ENCODE measurements at places on chromosomes 2 and 18. TPM values are rescaled to one million over a fixed set of nuclear protein-coding genes. Genes with fewer than 3 reads are reported as not detected.

Gene CFAP221
- total RNA-seq, result 10.9 TPM

Gene C2orf15
- total RNA-seq, result 1.2 TPM

Gene POTEJ
- total RNA-seq, result 0.06 TPM

Gene WDCP
- 2.2 TPM for total RNA-seq

Gene KIF5C
- 5.7 TPM for total RNA-seq

Gene TMEM200C
- total RNA-seq, result not detected

Gene SEPTIN10
- total RNA-seq, result 18.3 TPM

Gene CEP192
- total RNA-seq, result 13.2 TPM

DNA sequence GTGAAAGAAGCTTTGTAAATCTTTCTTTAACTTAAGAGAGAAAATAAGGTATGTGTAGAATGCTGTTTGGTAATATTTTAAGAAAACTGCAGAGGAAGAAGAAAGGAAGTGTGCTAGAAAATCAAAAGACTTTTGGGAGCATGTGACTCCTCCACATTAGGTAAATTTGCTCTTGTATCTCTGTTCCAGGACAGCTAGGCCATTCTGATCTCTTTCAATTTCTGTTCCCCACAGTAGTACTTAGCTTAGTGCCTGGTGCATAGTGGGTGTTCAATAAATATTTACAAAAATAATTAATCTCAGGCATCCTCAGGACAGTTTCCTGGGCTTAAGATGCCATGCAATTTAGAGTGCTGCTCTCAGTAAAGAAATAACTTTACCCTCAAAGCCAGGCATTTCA lies 105.0 kb downstream of the GPD2 start:
- no peak for DNase-seq

DNA sequence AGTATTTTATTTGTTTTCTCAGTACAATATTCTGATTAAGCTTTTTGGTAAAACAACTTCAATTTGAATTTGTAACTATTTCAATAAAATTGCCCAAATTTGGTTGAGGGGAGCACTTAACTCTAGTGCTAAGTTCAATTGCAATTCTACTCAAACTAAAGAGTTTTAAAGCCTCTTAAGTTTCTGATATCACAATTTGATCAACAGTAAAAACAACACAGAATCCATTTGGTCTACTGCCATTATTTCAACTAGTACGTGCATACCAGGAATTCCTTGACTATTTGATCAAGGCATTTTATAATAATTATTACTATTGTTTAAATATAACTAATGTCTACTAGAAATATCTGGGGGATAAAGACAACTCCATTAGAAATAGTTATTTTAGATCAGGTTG lies 150.9 kb downstream of the ROCK1 start:
- DNase-seq, result no peak

- DNase-seq, result no peak
These were observed 250.2 kb upstream of the REG3G start for GRCh38 chr2:78775291-78775690.

DNA sequence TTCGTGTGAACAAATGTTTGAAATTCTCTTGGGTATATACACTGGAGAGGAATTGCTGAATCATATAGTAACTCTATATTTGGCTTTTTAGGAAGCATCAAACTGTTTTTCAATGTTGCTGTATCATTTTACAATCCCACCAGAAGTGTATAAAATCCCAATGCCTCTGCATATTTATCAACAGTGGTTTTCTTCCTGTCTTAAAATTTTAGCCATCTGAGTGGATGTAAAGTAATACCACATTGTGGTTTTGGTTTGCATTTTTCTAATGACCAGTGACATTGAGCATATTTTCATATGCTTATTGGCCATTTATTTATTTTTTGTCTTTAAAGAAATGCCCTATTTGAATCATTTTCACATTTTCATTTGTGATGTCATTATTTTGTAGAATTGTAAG lies 22.8 kb upstream of the LRP1B start:
- no peak for DNase-seq

- no peak for DNase-seq
These were observed 160.0 kb downstream of the EIPR1 start for GRCh38 chr2:3217646-3218045.

GRCh38 chr2:46116553-46116991 lies 180.6 kb upstream of the EPAS1 start:
- DNase-seq, result no peak

GRCh38 chr2:142716463-142717242 lies 160.8 kb upstream of the KYNU start:
- DNase-seq, result no peak

- no peak for DNase-seq
These were observed 8.0 kb upstream of the ZDBF2 start for GRCh38 chr2:206266130-206267125.

DNA sequence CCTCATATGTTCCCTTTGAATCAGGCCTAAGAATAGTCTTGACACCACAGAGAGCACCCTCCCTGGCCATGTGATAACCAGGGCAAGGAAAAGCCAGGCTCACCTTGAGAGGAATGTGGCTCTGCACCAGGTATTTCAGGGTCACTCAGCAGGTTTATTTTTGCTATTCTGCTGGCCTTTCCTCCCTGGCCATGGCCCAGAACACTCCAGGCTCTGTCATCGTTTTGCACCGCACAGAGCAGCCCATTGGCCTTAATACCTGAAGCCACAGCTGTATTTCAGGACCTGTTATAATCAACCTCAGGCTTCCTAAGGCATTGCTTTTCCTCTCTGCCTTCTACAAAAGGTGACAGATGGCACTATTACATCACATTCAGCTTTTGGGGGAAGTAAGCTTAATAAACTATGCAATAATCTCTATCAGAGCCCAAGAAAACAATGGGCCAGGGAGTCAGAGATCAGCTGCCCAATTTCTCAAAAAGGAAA lies 668.3 kb downstream of the IRS1 start:
- DNase-seq, result no peak

GRCh38 chr18:80233201-80233835 lies 14.0 kb downstream of the PARD6G start:
- no peak for DNase-seq

DNA sequence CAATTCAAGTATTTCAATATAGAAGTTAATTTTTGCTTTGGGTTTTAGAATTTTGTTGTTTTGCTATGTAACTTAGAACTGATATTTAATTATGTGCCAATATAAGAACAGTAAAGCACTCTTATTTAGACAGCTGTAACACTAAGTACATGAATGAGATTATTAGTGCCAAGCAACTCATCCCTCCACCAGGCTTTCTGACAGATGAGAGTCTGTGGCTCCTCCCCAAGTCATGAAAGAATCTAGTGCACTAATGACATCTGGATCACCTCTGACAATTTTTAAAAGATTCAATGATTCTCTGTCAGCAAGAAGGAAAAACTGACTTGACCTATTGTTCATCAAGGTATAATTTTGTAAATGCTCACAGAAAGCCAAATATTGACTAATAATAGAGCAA lies 67.8 kb downstream of the TMEFF2 start:
- no peak for DNase-seq

DNA sequence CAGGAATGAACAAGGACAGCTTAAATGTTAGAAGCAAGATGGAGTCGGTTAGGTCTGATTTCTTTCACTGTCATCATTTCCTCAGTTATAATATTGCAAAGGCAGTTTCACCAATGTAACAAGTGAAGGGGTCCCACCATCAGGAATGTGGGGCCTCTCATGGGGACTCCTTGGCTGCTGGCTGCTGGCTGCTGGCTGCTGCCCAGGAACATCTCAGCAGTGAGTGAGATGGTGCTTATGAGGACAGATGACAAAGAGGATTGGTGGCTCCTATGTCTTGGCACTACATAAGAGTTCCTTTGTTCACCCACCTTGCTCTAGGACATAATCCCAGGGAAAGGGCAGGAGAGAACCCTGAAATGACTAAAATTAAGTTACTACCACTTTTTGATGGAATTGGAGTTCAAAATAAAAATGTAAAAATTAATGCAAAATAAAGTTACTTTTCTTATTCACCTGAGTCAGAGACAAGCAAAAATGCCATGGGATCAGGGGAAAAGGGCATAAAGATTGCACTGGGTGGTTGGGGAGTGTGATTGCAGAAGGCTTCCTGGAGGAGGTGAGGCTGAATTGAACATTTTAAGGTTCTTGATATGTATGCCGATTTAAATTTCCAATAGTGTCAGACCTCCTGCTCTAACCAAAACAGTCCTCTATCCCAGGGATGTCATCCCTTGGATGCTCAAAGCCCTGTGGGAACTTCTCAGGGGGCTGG lies 23.4 kb downstream of the TMEM177 start:
- DNase-seq, result no peak

DNA sequence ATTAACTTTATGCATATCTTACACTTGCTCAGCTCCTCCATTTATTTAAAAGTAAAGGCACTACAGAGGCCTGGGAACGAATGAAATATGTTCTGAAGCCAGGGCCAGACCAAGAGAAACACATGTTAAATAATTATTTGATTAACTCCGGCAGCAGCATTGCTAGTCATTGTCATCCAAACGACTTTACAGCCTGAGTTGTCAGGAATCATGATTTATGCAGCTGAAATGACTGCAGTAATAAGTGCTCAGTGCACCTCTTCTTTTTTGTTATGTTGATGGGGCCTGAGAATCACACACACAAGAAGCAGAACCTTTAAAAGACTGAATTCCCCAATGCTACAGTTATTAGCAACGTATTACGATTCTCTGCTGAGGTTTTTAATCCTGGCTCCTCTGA lies 58.9 kb downstream of the EPHA4 start:
- no peak for DNase-seq

DNA sequence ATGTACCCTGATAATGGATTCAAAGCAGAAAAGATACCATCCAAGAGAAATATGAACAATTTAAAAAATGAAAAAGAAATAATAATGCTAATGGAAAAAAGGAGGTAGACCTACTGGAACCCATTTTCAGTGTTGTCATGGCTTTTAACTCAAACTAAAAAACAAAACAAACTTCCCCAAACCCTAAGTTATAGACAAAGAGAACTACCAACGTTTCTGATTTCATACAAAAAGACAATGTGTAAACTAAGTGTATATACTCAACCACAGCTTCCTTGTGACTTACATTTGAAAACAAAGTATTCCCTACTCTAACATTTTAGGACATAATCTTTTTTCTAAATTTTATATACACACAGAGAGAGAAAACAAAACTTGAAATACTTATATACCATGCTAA lies 45.9 kb downstream of the ACVR1 start:
- DNase-seq, result no peak

GRCh38 chr2:8477552-8478470 lies 204.0 kb upstream of the ID2 start:
- DNase-seq, result no peak

DNA sequence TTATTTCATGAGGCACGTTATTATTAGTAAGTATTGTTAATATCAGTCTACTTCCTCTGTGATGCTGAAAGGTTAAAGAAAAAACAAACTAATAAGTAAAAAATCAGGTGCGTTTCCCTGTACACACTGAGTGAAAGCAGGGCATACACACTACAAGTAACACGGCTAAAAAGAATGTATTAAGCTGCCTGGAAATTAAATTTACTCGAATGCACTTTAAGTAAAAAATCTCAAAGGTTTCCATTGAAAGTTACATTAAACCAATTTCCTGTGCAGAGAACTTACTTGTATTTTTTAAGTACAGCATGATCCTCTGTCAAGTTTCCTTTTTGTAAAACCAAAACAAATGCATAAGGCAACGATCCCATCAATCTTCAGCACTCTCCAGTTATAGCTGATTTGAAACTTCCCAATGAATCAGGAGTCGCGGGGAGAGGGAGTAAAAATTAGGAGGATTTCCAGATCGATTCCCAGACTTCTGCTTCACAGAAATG lies 633 bp downstream of the BCL2 start:
- DNase-seq, result no peak

GRCh38 chr2:38788306-38788705 lies 10.3 kb downstream of the GEMIN6 start:
- DNase-seq, result no peak

DNA sequence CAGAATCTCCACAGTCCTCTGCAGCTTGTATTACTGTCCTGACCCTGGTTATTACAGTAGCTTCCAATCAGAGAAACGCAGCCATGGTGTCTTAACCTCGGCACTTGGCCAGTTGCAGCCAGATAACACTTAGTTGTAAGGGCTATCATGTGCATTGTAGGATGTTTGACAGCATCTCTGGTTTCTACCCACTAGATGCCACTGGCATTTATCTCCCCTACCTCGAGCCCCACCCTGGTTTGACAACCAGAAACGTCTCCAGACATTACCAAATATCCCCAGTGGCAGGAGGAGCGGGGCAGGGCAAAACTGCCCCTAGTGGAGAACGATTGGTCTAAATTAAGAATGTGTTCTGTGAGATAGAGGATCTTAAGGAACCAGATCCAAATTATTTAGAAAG lies 13.1 kb downstream of the DSG2 start:
- no peak for DNase-seq

GRCh38 chr2:19171409-19171808 lies 187.0 kb downstream of the OSR1 start:
- DNase-seq, result no peak

- no peak for DNase-seq
These were observed 749 bp downstream of the STK25 start for GRCh38 chr2:241507430-241508239.

- no peak for DNase-seq
These were observed 897.0 kb downstream of the CPS1 start for GRCh38 chr2:211453311-211453887.

DNA sequence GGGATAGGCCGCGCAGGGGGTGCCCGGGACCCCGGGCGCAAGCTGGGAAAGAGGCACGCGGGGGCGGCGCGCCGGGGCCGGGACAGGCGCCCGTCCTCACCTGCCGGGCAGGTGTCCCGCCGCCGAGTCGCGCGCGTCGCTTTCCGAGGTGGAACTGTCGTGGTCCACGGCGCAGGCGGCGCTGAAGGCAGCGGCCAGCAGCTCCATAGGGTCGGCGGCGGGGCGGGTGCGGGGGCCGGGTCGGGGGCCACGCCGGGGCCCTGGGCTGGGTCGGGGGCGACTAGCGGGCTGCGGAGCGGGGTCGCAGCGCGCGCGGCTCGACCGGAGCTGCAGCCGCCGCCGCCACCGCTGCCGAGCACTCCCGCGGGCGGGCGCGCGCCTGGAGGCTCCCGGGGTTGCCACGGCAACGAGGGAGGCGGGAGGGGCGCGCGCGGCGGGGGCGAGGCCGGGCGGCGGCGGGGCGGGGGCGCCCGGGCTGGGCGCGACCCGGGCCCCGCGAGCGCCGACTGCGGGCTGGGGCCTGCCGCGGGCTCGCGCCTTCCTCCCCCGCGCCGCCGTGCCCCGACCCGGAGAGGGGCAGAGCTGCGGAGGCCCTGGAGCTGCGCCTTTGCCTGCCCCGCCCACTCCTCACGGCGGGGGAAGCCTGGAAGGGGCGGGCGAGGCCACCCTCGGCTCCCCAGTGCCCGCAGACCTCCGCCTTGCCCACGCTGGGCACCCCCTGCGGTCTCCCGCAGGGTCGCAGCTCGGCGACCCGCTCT lies 57.9 kb downstream of the SNORC start:
- DNase-seq, result peak; percentile 54
